ENCODE measurements at places on chromosomes 6 and 20. TPM values are rescaled to one million over a fixed set of nuclear protein-coding genes. Genes with fewer than 3 reads are reported as not detected.
A peak's percentile ranks its signal among the peaks of the same experiment; 100 is the strongest.

- no peak for DNase-seq
Measured at GRCh38 chr6:83958241-83958685, 75.3 kb upstream of the MRAP2 start.

The HLA-DOA gene
- 9.7 TPM for total RNA-seq

DNA sequence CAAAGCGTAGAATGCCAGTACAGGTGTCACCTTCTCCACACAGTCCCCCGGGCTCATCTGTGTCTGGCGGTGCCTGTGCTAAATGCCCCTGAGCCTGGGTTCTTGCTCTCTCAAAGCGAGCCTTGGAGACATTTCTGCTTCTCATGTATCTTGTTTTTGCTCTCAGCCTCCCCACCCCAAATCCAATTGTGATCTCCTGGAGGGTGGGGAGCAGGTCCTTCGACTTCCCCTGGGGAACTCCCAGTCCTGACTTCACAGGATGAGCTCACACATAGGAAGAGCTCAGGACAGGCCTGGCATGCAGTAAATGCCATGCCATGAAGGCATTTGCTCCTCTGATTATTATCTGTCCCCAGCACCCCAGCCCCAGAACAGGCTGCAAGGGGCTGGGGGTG is 58.1 kb downstream of the NOL4L start:
- DNase-seq: no peak

- DNase-seq: no peak
Measured at GRCh38 chr6:125008957-125009356, 46.7 kb downstream of the RNF217 start.

- DNase-seq: peak; percentile 76
Measured at GRCh38 chr6:44338228-44339122, 4.0 kb upstream of the SPATS1 start.

DNA sequence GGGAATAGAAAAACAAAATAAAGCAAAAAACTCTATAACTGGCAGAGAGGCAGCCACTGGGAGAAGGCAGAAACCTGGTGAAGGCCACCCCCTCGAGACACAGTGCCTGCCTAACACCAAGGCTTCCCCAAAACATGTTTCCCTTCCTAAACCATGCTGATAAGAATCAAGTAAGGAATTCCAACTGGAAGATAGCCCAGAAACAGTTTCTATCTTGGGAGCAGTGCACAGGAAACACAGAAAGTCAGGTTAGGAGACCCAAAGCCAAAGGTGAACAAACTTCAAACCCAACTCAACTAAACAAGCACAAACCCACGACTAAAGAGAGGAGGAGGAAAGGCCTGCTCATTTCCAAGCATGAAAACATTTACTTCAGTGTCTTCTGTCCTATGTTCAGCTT is 433.7 kb upstream of the RGS17 start:
- no peak for DNase-seq

The KHDC1L gene
- not detected for total RNA-seq

The SEL1L2 gene
- not detected for total RNA-seq

DNA sequence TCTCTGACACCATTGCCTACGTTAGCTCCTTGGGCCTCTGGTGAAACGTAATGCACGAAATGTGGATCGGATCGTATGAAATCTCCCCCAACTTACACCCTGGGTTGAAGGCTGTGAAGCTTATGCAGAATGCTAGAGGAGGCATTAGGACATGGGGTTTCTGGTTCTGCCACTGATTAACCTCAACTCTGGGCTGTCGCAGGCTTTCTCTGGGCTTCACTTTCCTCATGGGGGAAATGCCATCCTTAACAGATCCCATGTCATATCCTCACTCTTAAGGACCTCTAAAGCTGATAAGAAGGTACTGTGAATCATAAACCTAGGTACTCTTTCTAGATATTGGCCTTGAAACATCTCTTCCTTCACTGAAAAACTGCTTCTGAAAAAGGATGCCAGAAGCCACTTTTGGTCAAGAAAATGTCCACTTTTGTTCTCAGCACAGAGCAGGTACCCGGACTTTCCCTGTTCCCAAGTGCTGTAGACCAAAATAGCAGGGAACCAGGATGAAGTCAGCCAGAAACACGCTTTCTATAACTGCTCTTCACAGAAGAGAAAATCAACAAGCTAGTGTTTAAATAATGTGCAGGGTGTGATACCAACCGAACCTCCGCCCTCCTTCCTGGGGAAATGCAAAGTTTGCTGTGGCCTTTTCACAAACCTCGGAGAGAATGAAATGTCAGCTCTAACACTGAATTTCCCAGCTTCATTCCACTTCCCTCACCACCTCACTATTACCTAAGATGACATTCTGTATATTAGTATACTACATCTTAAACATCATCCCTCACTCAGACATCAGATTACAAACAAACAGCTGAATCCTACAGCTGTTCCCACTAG is 118.9 kb downstream of the BACH2 start:
- no peak for DNase-seq

DNA sequence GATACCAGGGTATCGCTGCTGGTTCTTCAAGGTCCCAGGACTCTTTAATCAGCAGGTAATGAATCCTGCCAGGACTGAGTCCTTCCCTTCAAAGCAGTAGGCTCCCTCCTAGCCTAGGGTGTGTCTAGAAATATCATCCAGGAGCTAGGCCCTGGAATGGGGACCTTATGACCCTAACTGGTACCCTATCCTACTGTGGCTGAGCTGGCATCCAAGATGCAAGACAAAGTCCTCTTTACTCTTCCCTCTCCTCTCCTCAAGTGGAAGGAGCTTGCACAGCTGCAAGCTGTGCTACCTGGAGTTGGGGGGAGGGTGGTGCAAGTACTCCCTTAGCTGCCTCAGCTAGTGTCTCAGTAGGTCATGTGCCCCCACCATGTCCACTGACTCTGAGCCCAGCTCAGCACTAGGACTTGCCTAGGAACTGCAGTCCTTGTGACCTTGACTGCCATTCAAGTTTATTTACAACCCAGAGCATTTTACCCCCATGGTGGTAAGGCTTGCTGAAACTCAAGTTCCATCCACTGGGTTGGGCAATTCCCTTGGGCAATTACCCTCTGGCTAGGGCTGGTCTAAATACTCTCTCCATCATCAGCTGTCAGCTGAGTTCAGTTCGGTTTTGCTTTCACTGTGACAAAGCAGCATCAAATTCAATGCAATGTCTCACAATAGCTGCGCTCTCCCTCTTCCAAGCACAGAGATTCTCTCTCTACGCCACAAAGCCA is 48.4 kb upstream of the TOP1 start:
- DNase-seq: no peak

DNA sequence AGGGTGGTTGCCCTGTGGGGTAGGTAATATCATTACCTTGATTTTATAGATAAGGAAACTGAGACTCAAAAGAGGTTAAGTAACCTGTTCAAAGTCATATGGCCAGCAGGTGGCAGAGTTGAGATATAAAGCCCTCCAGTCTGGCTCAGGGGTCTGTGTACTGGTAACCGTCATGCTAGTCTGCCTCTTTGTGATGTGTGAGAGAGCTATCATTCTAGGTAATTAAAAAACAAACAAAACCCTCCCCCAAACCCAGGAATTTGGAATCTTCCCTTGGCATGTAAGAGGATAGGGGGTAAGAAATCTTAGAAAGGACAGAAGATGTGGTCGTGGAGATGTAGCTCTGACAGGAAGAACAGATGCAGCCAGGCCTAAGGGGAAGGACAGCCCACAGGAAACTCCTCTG is 206.0 kb downstream of the CDC5L start:
- DNase-seq: peak; percentile 68

DNA sequence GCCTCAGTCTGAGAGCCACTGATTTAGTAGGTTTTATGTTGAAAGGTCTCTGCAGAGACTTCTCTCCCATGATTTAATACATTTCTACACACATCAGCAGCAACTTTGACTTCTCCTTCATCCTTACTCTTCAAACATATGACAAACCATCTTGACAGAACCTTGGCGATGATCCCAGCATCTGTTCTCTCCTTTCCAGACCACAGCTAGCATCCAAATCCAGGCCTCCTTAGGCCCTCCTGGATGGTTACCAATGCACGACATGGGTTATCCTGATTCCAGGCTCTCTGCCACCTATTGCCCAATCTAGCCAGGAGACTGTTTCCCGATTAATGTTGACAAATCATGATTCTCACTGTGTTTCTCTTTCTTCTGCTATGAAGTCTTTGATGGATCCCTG is 16.8 kb downstream of the LAMA4 start:
- DNase-seq: peak; percentile 82

GRCh38 chr6:132198040-132198439 is 203.2 kb downstream of the MOXD1 start:
- no peak for DNase-seq

GRCh38 chr6:144559865-144560593 is 274.9 kb downstream of the UTRN start:
- no peak for DNase-seq

GRCh38 chr20:58361481-58362205 is 27.4 kb upstream of the VAPB start:
- no peak for DNase-seq

DNA sequence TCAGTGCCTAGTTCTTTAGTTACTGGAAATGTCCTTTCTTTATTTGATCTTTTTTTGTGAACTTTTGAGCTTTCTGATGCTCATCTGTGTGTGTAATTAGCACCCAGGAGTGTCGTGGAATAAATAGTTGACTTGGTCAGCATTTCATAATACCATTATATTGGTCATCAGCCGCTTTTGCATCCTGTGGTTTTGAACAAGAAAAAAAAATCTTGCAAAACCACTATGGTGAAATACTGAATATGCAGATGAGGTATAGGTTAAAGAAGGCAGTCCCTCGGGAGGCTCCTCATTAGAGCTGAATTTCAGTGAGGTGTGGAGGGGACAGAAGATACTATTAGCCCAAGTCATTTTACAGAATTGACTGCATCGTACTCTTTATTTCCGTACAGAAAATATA is 90.1 kb downstream of the FOXO3 start:
- no peak for DNase-seq

DNA sequence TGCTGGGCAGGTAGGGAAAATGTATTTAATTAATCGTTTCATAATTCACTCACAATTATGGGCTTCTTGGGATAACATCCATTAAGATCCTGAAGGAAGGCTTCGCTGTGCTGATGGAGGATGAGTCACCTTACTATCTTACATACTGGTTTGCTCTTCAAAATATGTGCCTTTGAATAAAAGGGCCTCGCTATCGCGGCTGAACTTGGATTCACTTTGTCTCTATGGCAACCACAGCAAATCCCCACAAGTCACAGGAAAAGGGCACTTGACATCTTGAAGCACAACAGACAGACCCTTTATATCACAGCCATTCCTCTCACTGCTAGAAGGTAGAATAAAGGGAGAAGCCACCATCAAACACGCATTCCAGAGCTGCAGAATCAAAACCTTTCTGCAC is 141.3 kb upstream of the MYLIP start:
- no peak for DNase-seq

The CRYBG1 gene
- 10.7 TPM for total RNA-seq

DNA sequence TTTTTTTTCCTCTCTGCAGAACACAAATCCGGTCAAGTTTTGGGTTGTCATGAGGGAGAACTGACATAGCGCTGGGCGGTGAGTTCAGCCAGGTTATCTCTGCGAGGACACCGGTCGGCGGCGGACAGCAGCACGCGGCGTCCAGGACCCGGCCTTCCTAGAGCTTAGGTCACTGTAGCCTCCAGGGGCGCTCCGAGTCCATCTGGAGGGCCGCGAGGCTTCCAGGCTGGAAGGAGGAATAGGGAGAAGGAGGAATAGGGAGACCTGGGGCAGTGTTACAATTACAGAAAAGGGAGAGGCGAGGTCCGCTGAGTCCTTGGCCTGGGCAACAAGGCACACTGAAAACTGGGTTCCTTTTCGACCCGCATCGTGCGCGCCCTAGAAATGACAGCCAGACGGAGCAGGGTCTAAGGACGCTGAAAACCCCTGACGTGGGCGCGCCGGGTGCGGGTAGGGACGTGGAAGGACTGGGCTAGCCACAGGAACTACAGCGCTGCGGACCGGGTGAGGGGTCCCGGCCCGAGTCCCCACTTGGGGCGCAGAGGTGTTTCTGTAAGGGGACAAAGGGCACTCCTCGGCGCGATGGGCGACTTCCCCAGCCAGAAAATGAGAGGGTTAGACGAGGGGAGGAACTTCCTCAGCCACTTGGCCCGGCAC is 536 bp upstream of the FNDC1 start:
- peak; percentile 68 for DNase-seq

The C6orf163 gene
- 4.7 TPM for total RNA-seq

GRCh38 chr6:98484696-98485095 is 349.7 kb upstream of the POU3F2 start:
- no peak for DNase-seq

The HTR1B gene
- total RNA-seq: 0.62 TPM

DNA sequence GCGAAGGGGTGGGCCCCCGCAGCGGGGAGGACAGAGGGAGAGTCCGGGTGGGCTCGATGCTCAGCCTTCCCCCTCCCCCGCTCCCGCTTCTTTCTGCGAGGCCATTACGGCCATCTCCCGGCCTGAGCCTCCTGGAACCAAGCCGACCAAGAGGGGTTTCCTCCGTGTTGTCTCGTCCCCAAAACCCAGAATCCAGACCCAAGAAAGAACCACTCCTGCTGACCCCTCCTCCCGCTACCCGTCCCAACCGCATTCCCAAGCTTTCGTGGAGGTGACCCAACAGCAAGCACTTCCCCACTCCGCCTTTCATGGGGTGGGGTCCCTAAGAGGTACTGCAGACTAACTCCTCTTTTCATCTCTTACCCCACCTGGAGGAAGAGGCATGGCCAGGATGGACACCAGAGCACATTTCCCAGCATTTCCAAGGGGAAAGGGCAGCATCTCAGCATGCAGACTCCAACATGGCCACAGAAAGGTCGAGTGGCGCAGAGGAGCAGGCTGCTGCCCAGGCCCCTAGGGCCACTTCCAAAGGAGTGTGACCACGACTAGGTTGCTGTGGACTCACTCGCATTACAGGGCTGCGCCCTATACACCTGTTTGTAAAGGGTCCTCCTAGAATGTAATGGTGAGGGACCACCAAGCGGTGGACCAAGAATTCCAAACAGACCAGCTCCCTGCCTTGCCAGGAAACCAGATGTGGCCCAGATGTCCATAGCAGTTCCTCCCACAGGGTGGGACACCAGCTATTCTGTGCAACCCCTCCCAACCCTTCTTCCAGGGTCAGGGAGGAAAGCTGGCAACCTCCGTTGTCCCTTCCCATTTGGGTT is 53.4 kb downstream of the MRPL14 start:
- DNase-seq: peak; percentile 68

DNA sequence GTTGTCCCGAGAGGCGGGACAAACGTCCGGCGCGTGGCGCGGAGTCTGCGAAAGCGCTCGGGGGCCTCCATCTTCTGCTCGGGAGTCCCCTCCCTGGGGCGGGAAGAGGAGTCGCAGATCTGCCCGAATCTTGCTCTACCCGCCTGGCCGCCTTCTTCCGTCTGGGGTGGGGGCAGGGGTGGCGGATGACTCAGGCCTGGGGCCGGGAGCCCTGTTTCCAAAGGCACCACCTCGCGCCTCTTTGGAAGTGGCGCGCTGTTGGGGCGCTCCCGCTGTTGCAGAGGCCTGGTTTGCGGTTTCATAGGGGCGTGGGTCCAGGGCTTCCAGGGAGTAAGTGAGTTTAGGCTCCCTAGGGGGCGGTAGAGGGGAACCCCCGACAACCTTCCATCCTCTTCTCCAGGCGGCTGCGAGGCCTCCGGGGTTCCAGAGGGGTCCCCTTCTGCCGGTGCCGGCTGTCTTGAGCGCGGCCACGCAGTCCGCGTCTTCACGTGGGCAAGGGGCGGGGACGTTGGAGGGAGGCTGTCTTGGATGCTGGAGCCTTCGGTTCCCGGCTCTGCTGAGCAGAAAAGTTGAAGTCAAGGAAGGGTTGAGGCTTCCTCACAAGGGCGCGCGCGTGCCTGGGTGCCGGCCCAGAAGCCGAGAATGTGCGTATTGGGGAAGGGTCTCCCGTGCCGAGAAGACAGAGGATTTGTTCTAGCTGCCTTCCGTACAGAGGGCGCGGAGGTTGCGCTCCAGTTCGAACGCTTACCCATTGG is 2.6 kb upstream of the TFAP2C start:
- no peak for DNase-seq

GRCh38 chr20:33933469-33933909 is 60.2 kb upstream of the RALY start:
- peak; percentile 65 for DNase-seq

All from sciatic nerve (tissue), 2 donors.